Body of pancreas (tissue), 4 donors: ENCODE measurements at places on chromosomes 7 and 10.

- peak; percentile 17 for DNase-seq
Measured at GRCh38 chr10:117663750-117664149, 121.2 kb downstream of the EMX2 start.

DNA sequence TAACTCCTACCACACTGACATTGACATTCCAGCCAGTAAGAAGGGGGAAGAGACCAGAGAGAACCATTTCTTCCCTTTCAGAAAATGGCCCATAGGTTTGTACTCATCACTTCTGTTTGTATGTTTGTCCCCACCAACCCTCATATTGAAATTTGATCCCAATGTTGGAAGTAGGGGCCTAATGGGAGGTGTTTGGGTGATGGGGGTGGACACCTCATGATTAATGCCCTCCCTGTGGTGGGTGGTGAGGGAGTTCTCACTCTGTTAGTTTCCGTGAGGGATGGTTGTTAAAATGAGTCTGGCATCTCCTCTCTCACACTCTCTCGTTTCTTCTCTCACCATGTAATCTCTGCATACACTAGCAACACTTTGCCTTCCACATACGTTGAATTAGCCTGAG lies 21.4 kb downstream of the CADPS2 start:
- DNase-seq = no peak

DNA sequence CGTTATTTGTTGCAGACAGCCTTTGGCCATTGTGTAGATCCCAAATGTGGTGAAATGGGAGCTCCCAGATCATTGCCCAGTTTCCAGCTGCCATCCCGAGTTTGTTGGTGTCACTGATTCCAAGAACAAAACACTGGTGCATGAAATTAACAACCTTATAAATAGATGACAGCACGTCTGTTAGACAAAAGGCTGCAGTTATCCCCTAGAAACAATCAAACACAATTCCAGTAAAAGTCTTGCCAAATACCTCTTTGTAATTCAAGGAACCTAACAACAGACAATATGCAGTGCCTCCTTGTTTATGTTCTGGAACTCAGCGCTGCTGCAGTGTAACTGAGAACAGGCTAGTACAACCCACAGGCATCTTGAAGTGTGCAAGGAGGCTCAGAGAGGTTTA lies 404.5 kb downstream of the PAXIP1 start:
- DNase-seq = no peak

DNA sequence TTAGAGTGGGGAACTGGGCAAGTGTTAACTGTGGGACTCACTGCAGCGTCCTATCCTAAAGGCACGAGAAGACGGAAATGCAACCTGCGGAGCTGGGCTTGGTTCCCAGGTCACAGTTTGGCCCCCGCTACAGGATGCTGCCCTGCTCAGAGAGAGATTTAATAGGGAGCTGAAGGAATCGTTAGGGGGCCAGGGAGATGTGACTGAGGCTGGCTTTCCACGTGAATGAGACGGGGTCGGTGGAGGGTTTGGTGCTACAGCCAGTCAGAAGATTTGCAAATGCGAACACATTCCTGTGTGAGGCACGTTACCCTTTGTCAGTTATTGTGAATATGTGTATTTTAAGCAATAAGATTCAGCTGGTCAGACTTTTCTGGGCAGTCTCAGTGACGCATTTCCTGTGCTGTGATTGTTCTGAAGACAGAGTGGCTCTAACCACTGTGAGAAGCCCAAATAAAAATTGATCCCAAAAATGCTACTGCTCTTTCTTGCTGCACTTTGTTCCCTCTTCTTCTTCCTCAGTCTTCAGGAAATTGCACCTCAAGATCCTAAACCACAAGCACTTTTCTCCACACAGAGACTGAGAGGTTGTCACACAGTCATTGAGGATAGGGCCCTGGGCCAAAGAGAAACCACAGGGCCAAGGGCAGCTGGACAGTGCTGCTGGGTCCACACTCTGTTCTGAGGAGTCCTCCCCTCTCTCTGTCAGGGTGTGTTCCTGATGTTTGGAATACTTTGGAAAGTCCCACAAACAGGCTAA lies 21.2 kb downstream of the CYP17A1 start:
- DNase-seq = peak; percentile 70

DNA sequence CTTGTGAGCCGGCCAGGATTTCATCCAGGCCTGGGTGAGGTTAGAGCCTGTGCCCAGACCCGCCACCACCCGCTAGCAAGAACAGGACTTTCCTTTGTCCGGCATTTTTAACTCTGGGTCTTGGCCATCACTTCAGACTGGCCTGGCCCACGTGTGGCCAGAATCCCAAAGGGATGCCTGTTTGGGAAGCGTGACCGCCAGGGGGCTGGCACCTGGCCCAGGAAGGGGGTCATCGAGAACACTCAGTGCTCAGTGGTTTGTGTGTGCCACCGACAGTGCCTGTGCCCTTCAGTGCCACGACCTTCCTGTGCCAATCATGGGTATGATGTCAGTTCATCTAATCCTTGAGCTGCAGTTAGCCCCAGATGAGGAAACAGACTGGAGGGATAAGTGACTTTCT lies 85.0 kb downstream of the ZMIZ1 start:
- DNase-seq = peak; percentile 67

DNA sequence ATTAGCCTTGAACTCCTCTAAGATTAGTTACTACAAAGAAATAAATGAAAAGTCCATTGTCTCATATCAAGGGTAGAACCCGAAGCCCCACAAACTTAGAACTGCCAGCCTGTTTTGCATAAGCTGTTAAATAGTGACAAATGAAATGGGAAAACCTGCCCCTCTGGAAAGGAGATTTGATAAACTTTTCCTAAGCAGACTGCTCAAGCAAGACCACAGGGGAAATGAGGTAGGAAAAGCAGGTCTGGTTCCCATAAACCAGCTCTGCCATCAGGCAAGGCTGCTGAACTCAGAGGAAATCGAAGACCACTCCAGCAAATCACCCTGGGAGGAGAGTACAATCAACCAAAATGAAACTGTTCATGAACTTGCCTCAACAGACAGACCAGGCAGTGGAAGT lies 181.5 kb upstream of the AOAH start:
- no peak for DNase-seq
